ENCODE measurements at places on chromosomes 12 and 14.

- peak; percentile 92 for DNase-seq
Observed at GRCh38 chr12:67827820-67828383, 161.3 kb upstream of the IFNG-AS1 start.

DNA sequence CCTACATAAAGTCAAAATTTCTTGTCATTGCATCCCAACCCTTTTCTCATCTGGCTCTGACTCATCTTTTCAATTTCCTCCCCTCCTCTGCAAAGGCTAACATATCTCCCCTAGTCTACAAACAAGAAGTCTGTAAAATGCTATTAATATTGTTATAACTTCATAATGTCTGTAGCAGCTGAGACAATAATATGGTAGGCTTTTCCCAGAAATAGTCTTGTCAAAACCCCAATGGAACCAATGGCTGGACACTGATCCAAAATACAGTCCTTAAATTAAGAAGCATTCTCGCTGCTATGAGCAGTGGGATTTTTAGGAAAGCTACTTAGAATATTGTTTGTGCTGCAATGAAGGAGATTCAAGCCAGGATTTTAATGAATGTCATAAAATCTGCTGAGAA is 131.4 kb downstream of the KLHL28 start:
- DNase-seq, result no peak

DNA sequence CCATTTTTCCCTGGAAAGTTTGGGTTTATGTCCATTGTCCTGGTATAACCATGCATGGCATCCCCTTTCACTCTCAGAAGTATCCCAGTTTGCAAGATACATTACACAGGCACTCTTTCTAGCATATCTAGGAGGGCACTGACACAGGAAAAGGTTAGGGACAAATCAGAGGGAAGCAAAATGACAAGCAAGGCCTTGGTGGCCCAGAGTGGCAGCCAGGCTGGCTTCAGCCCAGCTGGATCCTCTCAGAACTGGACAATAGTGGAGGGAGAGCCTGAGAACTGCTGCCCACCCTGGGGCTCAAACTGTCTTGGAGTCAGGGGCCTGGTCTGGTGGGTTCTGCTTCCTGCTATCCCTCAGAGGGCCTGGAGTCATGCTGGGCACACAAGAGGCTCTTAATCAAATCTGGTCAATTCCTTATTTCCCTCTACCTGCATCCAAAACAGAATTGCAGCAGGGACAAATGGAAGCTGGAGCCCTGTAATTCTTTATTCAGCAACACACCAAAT is 2.6 kb downstream of the VDR start:
- DNase-seq, result no peak

- no peak for DNase-seq
Observed at GRCh38 chr14:63026491-63026890, 18.8 kb downstream of the KCNH5 start.

- DNase-seq, result no peak
Observed at GRCh38 chr12:118835926-118836325, 145.4 kb upstream of the SRRM4 start.

- DNase-seq, result peak; percentile 67
Observed at GRCh38 chr12:29164477-29165393, 15.7 kb downstream of the FAR2 start.

DNA sequence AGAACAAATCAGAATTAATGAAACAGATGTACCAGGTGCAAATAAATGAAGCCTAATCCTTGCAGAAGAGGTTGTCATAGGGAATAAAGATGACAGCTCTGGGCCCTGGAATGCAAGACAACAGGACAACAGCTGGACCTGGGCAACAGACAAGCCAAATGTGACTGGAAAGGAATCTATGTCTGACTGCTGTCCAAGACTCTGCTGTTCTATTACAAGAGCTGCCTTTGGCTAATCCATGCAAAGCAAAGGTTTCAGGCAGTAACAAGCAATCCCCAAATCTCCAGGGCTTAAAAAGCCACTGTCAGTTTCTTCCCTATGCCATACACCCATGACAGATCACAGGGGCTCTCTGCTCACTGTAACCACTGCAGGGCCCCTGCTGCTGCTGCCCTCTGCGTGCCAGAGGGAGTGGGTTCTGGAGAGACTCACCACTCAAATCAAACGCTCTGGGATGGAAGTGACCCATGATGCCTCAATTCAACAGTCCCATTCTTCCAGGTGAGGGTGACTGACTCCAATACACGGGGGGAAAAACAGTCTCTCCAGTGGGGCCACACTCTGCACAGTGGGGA is 218.9 kb upstream of the SFSWAP start:
- no peak for DNase-seq

- DNase-seq, result no peak
Observed at GRCh38 chr14:61663312-61663979, 31.9 kb upstream of the HIF1A start.
